ENCODE measurements at places on chromosomes 4 and X.

DNA sequence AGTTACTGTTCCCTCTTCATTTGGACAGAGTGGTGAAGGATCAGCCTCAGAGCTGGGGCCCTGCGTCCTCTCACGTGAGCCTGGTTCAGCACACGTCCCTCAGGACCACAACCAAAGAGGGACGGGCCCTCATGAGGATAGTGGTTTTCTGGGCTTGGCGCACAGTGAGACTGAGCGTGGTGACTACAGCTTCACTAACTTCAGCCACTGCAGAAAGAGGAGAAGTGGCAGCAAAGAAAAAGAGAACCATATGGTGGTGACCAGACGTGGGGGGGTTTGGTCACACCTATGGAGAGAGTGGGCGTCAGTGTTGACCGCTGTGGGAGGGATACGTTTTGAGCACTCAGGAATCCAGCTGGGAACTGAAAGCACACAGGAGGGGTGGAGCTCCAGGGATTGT is 21.8 kb upstream of the TNIP3 start:
- DNase-seq, result no peak

DNA sequence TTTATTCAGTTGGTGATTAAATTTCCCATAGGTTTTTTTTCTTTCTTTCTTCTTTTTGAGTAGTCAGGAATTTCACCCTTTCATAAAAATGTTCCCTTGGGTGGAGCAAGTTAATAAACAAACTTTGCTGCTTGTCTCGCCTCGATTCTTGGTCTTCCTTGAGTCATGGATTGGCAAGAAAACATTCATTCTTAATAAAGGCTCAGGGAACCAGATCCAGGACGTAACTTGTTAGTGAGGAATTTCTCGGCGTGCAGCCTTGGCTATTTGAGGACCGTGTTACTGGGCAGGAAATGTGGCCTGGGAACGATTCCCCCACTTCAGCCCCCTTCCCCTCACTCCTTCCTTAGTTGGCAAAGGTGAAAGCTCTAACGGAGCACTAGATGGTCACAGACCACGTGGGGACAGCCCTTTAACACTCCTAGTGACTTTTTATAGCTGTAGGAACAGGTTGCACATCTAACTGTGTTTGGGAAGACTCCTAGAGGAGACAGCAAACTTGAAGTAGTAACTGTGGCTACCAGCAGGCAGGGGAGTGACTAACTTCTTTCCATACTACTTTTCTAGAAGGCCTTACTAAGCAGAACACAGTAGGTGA is 106.8 kb downstream of the UCHL1 start:
- DNase-seq, result no peak

DNA sequence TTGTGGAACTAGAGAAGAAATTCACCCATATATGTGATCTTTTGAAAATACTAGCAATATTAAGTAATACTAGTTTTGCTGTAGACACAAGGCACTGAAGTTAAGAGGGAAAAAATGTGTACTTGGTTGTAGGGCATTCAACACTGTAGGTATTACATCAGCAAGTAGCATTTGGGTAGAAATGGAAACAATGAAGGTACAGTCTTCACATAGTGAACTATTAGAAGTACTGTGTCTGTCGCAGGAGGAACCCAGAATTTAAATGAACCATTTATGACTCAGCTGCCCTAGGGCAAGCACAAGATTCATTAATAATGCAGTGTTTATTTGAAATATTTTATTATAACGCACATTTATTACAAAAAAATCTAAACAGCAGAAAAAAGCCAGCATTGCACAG is 572.7 kb upstream of the TENM3 start:
- DNase-seq, result no peak

GRCh38 chr4:6662591-6662990 is 22.1 kb downstream of the MRFAP1 start:
- DNase-seq, result no peak

Data from pulmonary artery endothelial cell (primary cell).